ENCODE measurements at places on chromosomes 7 and 10.

GRCh38 chr10:126420567-126421300 lies 32.5 kb upstream of the ADAM12 start:
- DNase-seq = no peak

- DNase-seq = no peak
Observed at GRCh38 chr10:12225444-12225843, 29.5 kb downstream of the CDC123 start.

- DNase-seq = no peak
Observed at GRCh38 chr10:93364966-93365365, 117.2 kb downstream of the MYOF start.

- no peak for DNase-seq
Observed at GRCh38 chr7:137006293-137006692, 137.8 kb downstream of the CHRM2 start.

GRCh38 chr7:79401254-79401653 lies 52.2 kb downstream of the MAGI2 start:
- no peak for DNase-seq

- no peak for DNase-seq
Observed at GRCh38 chr7:27128034-27128433, 2.5 kb downstream of the HOXA4 start.

DNA sequence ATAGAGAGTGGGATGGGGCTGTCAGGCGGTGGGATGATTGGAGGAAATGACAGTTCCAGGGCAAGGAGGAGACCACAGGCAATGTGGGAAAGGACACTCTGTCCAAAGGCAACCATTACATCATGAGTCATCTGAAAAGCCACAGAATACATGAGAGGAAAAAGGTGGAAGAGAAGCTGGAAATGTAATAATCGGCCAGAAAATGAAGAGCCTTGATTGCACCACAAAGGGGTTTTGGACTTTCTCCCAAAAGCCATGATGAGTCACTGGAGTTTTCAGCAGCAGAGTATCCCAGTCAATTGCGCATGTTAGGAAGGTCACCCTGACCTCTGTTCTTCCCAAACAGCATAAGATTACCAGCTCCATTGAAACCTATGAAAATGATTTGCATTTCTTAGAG lies 222.0 kb downstream of the LHFPL3 start:
- no peak for DNase-seq

DNA sequence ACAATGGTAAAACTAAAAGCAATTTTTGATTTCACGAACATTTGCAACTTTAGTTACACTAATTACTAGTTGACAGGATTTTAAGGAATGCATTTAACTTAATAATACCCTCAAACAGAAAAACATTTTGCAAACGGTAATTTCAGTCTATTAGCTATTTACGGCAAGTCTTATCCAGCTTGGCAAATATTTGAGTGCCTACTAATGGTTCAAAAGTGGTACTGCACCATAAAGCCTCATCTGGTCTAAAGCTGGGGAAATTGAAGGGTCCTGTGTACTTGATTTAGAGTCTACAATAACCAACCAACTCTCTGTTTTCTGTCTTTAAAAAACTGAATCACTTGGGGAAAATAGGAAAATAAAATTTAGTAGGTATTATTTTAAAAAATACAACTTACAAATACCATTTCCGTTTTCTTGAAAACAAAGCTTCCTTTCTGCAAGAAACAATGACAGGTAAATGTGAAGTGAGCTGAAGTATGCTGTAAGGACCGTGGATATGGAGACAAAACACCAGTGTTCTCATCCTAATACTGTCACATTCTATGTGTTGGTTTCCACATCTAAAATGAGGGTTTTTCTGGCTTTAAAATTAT lies 142.3 kb downstream of the VPS50 start:
- DNase-seq = no peak

- no peak for DNase-seq
Observed at GRCh38 chr7:91504919-91505318, 240.7 kb downstream of the FZD1 start.

- no peak for DNase-seq
Observed at GRCh38 chr7:41237956-41238355, 464.9 kb downstream of the INHBA start.

DNA sequence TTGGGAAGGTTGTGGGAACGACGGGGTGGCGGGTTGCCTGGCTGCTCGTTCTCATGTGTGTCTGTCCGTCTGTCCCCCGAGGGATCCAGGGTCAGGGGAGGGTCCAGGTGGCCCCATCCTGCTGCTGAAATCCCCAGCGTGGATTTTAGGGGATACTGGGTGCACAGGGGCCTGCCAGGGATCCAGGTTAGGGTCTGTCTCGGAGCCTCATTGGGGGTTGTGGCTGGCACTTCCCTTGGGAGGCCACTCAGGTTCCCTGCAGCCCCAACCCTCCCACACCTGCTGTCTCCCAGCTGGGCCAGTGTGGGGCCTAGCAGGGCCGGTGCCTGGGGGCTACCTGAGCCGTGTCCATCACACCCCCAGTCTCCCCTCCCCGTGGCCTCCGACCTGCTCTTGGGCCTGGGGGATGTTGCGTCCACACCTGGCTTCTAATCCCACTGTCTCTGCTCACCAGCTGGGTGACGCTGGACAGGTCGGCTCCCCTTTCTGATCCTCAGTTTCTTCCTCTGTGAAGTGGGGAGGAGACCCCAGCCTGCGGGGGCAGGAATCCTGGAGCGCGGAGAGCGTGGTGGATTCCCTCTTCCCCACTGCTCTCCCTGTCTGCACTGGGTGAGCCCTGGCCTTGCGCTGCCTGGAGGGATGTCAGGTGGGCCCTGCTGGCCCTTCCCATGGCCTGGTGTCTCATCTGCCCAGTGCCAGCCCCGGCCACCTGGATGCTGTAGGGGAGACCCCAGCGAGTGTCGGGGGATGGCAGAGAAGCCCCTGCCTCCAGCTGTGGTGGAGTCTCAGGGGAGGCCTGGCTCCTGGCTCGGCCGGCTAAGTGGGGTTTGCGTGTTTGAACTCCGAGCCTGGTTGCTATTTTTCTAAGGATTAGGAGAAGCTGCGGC lies 81.6 kb downstream of the UNCX start:
- no peak for DNase-seq

GRCh38 chr7:133888061-133888930 lies 238.8 kb upstream of the LRGUK start:
- DNase-seq = no peak

DNA sequence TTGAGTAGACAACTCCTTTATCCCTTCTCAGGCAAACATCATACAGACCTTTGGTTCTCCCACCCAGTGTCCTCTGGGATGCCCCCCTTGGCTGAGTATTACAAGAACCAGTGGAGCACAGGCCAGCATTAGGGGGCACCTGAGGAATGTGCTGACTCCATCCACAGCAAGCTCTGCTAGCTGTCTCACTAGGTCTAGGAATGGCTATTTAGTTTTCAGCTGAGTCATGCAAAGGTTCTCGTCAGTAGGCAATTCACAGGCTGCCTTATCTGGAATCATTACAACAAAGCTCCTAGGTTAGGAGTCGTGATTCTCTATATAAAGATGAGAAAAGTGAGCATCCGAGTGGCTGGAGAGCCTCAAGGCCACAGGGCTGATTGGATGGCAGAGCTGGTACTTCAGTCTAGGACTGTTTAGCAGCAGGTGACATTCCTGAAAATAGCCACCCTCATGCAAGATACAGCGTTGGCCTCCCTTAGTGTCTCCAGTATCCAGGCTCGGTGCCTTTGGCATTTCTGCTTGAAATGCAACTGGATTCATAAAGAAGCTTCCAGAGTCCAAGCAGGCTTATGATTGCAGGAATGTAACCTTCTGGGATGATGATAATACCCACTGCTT lies 75.8 kb downstream of the CDCA7L start:
- no peak for DNase-seq

- DNase-seq = no peak
Observed at GRCh38 chr7:47501406-47501805, 80.5 kb downstream of the TNS3 start.

Data from stimulated activated CD4-positive, alpha-beta T cell treated with anti-CD3 and anti-CD28 coated beads, Interleukin-2, amount 100 ng/mL, for 24 hours (primary cell).